Cardiac muscle cell (in vitro differentiated cells and primary cell): ENCODE measurements at places on chromosomes 11 and 22.

DNA sequence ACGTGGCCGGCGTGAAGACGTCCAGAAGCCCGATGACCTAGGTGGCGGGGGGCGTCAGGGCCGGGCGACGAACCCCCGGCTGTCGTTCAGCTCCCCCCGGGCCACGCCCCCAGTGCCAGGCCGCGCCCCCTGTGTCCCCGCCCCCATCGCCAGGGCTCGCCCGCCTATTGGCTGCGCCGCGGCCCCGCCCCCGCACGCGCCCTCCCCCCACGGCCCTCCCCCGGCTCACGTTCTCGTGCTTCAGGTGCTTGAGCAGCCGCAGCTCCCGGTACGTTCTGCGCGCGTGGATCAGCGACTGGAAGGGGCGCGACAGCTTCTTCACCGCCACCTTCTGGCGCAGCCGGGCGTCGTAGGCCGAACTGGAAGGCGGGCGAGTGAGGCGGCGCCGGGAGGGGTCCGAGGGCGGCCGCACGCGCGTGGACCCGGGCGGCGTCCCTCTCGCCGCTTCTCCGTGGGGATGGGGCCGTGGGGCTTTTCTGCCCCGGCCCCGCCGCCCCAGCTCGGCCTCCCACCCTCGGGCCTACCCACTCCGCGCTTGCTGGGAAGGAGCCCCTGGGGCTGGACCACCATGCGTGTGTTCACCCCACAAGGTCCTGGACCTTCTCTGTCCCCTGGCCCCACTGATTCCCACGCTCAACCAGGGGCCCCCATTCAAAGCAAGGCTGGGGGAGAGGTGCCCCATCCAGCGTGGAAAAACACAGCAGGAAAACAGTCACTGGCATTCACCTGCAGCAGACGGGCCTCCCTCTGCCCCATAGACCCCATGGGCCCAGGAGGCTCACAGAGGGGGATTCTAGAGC lies 2.4 kb downstream of the MAPK11 start:
- no peak overlapping the region for H3K4me3 ChIP-seq
- no peak overlapping the region for H3K27ac ChIP-seq
- peaks cover 79% of the 10 kb centered on the region for H3K27me3 ChIP-seq
- peaks cover 7% of the 10 kb centered on the region for H3K4me1 ChIP-seq
- H3K36me3 ChIP-seq = no peaks in the 10 kb centered on the region

DNA sequence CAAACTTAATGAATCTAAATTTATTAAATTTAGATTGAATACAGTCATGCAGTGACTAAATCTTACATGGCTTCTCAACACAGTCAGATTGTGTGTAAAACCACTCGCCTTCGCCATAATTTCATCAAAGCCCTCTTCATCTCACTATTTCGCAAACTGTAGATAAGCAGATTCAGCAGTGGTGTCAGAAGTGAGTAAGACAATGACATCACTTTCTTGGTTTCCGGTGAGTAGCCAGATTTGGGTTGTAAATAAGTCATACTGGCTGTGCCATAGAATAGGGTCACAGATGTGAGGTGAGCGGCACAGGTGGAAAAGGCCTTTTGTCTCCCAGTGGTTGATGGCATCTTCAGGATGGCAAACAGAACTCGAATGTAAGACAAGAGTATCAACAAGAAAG lies 3.4 kb downstream of the OR10A6 start:
- no peaks in the 10 kb centered on the region for H3K4me1 ChIP-seq
- DNase-seq = peak; percentile 32
- H3K27ac ChIP-seq = no peak overlapping the region
- H3K36me3 ChIP-seq = no peaks in the 10 kb centered on the region
- no peak overlapping the region for H3K4me3 ChIP-seq

DNA sequence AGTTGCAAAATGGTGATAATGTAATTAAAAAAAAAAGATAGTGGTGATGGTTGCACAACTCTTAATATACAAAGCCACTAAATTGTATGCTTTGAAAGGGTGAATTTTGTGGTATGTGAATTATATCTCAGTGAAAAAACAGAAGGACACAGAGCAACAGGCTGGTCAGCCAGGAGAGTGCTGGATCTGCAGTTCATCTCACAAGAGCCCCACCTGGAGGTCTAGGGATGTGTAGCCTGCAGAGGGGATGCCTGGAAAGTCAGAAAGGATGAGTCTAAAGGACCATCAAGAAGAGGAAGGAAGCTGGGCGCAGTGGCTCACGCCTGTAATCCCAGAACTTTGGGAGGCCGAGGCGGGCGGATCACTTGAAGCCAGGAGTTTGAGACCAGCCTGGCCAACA lies 9.0 kb downstream of the POLR3H start:
- peaks cover 3% of the 10 kb centered on the region for H3K4me1 ChIP-seq
- no peak overlapping the region for H3K4me3 ChIP-seq
- H3K36me3 ChIP-seq = no peaks in the 10 kb centered on the region
- H3K27ac ChIP-seq = no peak overlapping the region
- H3K27me3 ChIP-seq = no peaks in the 10 kb centered on the region
- DNase-seq = peak; percentile 36

DNA sequence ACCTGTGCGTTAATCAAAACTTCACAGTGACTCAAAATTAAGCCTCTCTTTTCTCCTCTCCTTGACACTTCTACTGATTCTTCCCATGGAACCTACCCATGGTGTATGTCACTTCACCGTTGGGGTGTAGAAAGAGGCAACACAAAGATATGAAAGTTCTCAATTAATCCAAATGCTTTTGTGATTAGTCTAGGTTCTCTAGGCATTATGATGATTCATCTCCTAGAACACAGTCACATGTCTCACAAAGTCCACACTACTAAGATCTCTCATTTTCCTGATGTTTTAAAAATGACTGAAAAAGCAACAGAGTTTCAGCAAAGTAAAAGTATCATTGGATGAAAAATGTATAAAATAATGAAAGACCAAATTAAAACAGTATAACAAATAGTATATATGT lies 13.7 kb upstream of the SCGB2A2 start:
- H3K27ac ChIP-seq = no peak overlapping the region
- no peak overlapping the region for H3K4me3 ChIP-seq
- no peaks in the 10 kb centered on the region for H3K36me3 ChIP-seq
- DNase-seq = no peak
- no peaks in the 10 kb centered on the region for H3K4me1 ChIP-seq
- H3K27me3 ChIP-seq = no peaks in the 10 kb centered on the region

- no peaks in the 10 kb centered on the region for H3K27me3 ChIP-seq
- no peak for DNase-seq
- H3K4me1 ChIP-seq = peaks cover 13% of the 10 kb centered on the region
- no peaks in the 10 kb centered on the region for H3K36me3 ChIP-seq
- H3K4me3 ChIP-seq = no peak overlapping the region
Observed at GRCh38 chr11:1457856-1458255, 28.7 kb downstream of the MOB2 start.
